ENCODE measurements at places on chromosomes 4 and X. TPM values are rescaled to one million over a fixed set of nuclear protein-coding genes. Genes with fewer than 3 reads are reported as not detected.
A peak's percentile ranks its signal among the peaks of the same experiment; 100 is the strongest.

Gene GPR82
- total RNA-seq: not detected

Gene TXK
- total RNA-seq: not detected

Gene ALAS2
- not detected for total RNA-seq

Gene NXF2
- total RNA-seq: 1.4 TPM

Gene SPIN2A
- 1.5 TPM for total RNA-seq

DNA sequence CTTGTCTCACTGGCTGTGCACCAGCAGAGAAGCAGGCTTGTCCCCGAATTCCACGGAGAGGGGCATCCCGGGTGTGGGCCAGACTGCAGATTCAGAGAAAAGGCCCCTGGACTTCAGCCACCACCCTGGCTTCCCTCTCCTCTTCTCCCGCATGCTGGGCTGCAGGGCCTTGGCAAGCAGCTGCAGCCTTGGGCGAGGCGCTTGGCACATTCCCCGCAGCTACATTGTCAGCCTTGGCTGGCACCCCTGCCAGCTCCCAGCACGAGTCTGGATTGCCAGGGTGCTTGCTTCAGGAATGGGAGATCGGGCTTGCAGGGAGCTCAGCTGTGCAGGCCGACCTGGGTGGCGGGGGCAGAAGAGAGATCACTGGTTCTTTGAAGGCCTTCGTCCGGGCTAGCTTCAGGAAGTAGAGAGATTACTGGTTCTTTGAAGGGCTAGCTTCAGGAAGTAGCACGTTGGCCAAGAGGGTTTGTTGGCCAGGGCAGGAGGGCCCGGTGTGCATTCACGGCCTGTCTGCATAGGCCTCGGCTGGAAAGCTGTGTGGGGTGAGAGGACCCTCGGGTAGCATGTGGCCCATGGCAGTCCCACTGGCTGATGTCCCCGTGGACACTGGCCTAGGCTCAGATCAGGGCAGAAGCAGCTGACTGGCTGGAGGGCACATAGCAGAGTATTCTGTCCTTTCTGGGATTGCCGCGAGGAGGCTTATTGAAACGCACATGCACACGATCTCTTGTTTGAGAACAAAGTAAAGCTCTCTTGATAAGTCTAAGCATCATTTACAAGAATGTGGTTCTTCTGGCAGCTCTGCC is 2.7 kb downstream of the ABCD1 start:
- no peak for DNase-seq

DNA sequence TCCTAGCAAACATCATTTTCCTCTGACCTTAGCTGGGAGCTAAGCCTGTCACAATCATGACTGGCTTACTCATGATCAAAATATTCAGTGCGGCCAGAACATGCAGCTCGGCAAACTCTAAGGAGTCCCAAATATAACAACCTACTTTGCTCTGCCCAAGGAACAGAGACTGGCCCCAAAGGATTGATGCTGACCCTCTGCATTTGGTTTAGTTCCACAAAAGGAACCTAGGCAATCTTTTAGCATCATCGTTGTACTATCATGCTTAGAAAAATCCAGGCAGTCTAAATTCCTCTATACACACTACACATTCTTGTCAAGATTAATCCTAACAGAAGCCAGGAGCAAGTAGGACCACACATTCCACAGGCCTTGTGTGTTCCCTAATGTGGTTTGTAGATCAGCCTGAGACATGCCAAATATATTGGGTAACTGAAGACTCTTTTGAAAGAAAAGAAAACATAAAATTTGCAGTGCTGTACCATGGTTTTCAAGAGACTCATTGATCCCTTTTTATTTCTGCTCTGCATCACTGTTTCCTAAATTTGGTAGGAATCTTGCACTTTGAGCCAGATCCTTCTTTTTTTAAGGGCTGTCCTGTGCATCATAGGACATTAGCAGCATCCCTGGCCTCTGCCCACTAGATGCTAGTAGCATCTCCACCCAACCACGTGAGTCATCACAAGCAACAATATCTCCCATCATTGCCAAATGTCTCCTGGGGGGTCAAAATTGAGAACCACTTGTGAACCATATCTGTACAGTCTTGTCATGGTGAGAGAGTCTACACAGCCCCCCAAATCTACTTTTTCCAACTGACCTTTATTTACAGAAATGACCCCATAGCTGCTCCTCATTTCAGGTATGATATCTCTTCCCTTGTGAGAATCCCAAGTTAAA is 17.6 kb upstream of the CC2D2A start:
- no peak for DNase-seq

GRCh38 chrX:5672099-5672498 is 556.6 kb downstream of the NLGN4X start:
- DNase-seq: no peak

DNA sequence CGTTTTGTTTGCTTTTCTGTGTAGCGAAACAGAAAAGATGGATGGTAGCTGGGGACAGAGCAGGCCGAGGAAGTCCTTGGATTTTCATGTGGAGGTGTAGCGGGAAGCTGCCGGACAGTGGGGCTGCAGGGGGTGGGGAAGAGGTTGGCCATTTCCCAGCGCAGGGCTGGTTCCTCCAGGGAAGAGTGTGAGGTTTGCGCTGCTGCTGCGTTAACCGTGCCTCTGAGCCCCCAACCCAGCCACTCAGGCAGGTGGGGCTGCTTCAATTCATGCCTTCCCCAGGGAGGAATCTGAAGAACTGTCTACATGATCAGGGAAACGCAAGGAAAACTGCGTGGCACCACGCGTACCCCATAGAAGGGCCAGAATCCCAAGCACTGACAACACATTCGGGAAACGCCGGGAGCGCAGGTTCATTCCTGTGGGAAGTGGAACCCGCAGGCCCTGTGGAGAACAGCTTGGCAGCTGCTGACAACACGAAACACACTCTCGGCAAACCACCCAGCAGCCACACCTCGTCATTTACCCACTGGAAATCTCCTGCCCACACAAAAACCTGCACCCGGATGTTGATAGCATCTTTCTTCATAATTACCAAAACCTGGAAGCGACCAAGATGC is 57.7 kb downstream of the PCGF3 start:
- no peak for DNase-seq

GRCh38 chr4:2925931-2926860 is 37.0 kb downstream of the NOP14 start:
- DNase-seq: no peak

- DNase-seq: no peak
Measured at GRCh38 chrX:151183912-151184565, 7.7 kb downstream of the GPR50 start.

DNA sequence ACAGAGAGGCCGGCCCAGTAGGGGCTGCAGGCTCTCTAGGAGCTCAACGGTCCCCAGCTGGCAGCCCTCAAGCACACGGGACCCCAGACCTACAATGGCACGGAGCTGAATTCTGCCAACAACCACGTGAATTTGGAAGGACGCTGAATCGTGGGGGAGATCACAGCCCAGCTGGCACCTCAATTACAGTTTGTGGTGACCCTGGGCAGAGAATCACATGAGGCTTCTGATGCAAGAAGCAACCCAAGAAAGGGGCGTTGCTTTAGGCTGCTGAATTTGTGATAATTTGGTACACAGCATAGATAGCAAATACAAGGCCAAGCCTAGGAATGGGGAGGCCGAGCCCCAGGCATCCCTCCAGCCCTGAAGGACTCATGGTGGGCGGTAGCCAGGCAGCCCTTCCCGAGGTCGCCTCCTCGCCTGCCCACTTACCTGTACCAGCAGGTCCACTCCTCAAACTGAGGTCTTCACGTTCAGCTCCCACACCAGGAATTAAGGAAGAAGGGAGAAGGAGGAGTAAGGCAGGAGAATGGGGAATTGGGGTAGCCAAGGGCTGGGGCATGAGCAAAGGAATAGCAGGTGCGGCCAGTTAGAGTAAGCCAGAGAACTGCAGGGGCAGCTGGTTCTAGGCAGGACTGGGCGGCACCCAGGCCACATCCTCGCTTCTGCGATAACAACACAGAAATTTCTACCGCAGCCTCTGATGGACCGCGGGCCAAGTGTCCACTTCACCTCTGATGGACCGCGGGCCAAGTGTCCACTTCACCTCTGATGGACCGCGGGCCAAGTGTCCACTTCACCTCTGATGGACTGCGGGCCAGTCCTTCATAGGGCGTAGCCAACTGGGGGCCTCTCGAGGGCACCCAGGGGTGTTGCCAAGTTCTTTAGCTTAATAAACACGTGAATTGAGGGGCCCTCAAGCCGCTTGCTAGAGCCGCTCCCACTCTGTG is 23.4 kb upstream of the HTRA3 start:
- DNase-seq: no peak

GRCh38 chrX:109685656-109686078 is 47.4 kb downstream of the ACSL4 start:
- no peak for DNase-seq

DNA sequence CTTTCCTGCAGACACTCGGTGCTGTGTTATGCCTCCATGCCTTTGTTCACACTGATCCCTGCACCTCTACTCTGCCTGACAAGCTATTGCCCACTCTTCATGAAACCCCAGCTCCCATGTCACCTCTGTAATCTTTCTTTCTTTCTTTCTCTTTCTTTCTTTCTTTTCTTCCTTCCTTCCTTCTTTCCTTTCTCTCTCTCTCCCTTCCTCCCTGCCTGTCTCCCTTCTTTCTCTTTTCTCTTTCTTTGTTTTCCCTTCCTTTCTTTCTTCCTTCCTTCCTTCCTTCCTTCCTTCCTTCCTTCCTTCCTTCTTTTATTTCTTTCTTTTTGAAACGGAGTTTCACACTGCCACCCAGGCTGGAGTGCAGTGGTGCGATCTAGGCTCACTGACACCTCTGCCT is 12.5 kb downstream of the GJB1 start:
- DNase-seq: no peak

- DNase-seq: no peak
Measured at GRCh38 chr4:68416591-68416990, 30.7 kb upstream of the TMPRSS11E start.

DNA sequence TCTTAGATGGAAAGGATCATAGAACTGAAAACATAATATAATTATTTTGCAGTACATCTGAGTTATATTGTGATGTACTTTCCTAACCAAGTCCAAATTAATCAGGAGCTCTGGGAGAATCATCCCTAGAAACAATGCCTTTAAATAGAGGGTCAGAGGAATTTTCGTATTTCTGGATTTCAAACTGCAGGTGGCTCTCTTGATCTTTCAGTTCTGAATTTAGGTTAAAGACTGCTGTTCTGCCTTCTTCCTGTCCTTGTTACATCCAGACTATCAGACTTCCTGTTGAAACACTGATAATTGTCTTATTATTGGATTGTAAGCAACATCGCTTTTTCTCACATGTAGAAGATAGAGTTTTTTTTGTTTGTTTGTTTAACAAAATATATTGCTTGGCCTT is 142.7 kb downstream of the RPA4 start:
- DNase-seq: no peak

DNA sequence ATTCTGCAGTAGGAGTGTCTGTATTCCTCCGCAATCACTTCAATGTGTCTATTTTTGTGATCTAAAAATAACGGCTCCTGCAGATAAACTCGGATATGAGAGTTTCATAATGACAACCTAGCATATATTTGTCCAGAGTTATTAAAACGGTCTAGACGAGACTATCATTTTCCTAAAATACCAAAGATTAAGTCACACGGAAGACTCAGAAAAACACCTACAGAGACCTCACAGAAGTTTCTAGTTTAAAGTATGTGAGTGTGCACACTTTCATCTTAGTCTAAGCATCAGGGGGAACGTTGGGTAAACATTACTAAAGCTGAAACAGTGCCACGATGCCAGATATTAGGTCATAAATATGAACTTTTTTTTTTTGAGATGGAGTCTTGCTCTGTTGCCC is 156.9 kb downstream of the AFAP1 start:
- no peak for DNase-seq

GRCh38 chrX:77442728-77443127 is 4.5 kb upstream of the FGF16 start:
- no peak for DNase-seq

- no peak for DNase-seq
Measured at GRCh38 chr4:185082561-185082960, 60.5 kb upstream of the SLC25A4 start.

- no peak for DNase-seq
Measured at GRCh38 chrX:103148075-103148474, 55.1 kb upstream of the NXF3 start.

GRCh38 chr4:1898681-1899080 is 27.5 kb downstream of the NSD2 start:
- no peak for DNase-seq

- no peak for DNase-seq
Measured at GRCh38 chr4:38791010-38791409, 8.2 kb upstream of the TLR10 start.

GRCh38 chr4:132642016-132642817 is 506.9 kb upstream of the PCDH10 start:
- peak; percentile 22 for DNase-seq

- DNase-seq: no peak
Measured at GRCh38 chrX:5082705-5083104, 1146.0 kb downstream of the NLGN4X start.

- no peak for DNase-seq
Measured at GRCh38 chrX:29858714-29859113, 356.6 kb upstream of the MAGEB2 start.

GRCh38 chrX:78496483-78496882 is 162.6 kb downstream of the RTL3 start:
- DNase-seq: no peak

GRCh38 chr4:159515314-159516025 is 412.6 kb downstream of the RAPGEF2 start:
- no peak for DNase-seq

- peak; percentile 28 for DNase-seq
Measured at GRCh38 chrX:123337886-123338639, 154.0 kb downstream of the GRIA3 start.

DNA sequence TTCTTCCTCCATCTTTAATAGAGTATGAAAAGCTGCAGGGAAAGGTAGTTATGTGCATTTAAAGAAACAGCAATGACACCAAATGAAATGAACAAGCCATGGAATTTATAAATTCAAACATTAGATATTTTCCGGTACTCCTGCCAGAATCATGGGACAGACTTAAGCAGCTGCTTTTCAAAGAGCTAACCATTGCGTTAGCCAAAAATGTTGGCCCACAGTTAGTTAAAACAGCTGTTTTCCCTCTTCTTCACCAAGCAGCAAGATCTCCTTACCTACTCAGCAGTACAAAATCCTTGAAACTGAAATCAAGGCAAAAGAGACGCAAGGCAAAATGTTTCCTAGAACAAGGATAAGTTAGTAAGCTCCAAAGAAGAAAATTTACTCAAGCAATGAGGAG is 64.0 kb downstream of the MANBA start:
- DNase-seq: no peak

- DNase-seq: no peak
Measured at GRCh38 chrX:139902559-139902958, 30.3 kb downstream of the ATP11C start.

DNA sequence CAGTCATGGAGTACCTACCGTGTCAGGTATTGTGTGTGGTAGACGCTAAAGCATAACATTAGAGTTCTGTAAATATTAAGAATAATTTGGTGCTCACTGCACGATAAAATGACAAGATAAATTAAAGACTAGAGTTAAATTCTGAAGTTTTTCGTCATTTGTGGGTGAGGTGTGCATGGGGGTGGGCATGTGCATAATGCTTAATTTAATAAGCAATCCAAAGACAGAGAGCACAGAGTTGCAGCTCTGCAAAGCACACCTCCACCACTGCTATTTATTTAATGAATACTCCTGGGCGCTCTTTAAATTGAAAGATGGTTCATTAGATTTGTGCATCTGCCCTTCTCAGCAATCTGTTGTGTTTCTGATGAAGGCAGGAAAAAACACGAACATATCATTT is 62.6 kb downstream of the GATB start:
- DNase-seq: no peak

- no peak for DNase-seq
Measured at GRCh38 chr4:150219841-150220240, 141.6 kb downstream of the DCLK2 start.

GRCh38 chrX:124239911-124240310 is 92.5 kb upstream of the TEX13D start:
- DNase-seq: no peak

GRCh38 chr4:89590128-89590527 is 246.8 kb downstream of the SNCA start:
- DNase-seq: no peak

- DNase-seq: no peak
Measured at GRCh38 chrX:17689971-17690409, 47.3 kb upstream of the SCML1 start.
